ENCODE measurements at places on chromosomes 16 and 17.

DNA sequence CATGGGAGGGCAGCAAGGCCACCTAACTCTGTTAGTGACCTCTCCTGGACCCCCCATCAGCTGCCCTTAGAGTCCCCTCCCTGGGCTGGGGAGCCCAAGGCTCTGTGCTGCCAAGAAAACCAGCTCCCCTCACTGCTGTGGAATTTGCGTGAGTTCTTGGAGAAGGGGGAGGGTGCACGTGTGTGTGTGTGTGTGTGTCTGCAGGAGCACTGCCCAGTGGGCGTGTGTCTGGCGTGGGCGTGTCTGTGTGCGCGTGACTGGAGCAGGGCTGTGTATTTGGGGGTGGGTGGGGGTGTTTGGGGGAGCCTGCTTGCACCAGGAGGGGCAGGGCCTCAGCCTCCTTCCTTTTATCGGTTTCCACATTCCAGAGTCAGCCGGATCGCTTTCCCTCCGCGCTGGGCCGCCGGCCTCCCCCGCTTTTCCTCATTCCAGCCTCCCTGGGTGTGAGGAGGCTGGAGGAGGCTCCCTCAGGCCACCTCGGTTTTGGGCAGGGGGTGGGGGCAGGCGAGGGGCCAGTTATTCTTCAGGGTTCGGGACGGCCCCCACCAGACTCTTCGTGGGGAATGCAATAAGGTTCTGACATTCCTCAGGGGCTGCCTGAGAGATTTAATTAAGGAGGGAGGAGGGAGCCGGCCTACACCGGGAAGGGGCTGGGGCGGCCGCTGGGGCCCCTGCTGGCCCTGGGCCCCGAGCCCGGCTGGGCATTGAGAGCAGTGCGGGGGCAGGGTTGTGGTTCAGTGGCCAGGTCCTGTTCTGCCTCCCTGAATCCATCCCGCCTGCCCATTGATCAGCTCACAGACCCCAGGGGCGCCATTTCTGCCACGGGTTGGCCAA lies 2.5 kb downstream of the VASN start:
- no peak for DNase-seq

GRCh38 chr16:49799172-49799571 lies 56.7 kb downstream of the ZNF423 start:
- DNase-seq, result no peak

GRCh38 chr17:44083250-44083849 lies 12.8 kb downstream of the G6PC3 start:
- no peak for DNase-seq

DNA sequence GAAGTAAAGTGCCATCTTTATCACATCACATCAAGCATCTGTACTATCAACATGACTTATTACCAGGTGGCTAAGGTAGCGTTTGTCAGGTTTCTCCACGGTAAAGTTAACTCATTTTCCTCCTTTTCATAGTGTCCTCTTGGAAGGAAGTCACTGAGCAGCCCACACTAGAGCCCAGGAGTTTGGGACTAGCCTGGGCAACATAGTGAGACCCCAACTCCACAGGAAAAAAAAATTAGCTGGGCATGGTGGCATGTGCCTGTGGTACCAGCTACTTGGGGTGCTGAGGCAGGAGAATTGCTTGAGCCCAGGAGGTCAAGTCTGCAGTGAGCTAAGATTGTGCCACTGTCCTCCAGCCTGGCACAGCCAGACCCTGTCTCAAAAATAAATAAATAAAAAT lies 12.9 kb downstream of the CHD9 start:
- DNase-seq, result no peak

DNA sequence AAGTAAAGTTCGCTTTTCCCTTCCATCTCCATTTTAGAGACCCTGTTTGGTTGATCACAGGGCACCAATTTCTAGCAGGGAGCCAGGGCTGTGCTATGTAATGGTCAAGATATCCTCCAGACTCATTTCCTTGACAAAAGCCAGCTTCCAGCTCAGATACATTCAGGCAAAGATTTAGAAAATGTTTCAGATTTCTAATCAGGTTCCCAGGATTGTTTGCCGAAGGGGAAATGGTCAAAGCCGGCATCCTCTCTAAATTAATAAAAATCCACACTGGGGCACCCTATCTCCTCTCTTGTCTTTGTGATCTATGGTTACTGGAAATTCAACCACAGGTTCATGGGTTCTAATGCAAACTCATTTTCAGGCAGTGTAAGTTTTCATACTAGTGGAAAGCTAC lies 686.8 kb upstream of the KIF2B start:
- DNase-seq, result no peak

DNA sequence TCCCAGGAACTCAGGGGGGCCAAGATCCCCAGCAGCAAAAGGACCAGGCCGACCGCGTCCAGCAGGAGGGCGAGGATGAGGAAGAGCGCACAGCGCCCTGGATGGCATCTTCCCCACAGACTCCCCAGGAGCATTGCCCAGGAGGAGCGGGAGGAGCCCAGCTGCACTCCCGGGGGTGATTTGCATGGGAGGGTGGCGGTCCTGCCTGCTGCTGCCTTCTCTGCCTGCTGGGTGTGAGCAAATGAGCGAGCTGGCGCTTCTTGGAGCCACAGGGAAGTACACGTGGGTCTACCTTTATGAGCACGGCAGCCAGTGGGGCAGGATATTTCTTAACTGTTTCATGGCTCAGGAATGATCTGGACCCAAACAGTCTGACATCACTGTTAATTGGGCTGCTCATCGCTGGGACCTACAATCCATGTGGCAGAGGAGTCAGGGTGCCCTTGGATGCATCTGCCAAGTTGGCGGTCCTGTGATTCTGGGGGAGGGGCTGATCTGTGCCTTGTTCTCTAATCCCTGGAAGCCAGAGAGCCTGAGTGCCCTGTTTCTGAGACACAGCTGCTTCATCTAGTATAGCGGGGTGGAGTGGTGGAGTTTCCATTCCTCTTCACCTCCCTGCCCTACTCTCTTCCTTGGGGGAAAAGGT lies at the start of gene TMEM238L:
TMEM238L (minus strand) TSS at position 270 of the 646 bp plus-strand sequence; CDS start at position 134, 136 bp downstream.
- no peak for DNase-seq

DNA sequence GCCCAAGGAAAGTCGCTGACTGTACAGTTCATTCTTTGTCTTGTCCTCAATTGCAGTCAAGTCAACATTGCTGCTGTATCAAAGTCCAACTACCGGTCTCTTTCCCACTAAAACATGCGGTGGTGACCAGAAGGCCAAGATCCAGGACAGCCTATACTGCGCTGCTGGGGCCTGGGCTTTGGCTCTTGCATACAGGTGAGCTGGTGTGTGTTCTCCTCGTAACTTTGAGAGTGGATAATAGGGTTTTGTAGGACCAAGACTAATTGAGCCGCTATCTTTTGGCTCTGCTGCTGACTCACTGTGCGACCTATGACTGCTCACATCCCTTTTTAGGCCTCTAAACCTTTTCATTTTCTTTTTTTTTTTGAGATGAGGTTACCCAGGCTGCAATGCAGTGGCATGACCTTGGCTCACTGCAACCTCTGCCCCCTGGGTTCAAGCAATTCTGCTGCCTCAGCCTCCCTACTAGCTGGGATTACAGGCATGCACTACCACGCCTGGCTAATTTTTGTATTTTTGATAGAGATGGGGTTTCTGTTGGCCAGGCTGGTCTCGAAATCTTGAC lies 38.7 kb downstream of the PHKB start:
- no peak for DNase-seq
